NCI-H1048 (cell line): ENCODE measurements at places on chromosomes 12 and 14.

DNA sequence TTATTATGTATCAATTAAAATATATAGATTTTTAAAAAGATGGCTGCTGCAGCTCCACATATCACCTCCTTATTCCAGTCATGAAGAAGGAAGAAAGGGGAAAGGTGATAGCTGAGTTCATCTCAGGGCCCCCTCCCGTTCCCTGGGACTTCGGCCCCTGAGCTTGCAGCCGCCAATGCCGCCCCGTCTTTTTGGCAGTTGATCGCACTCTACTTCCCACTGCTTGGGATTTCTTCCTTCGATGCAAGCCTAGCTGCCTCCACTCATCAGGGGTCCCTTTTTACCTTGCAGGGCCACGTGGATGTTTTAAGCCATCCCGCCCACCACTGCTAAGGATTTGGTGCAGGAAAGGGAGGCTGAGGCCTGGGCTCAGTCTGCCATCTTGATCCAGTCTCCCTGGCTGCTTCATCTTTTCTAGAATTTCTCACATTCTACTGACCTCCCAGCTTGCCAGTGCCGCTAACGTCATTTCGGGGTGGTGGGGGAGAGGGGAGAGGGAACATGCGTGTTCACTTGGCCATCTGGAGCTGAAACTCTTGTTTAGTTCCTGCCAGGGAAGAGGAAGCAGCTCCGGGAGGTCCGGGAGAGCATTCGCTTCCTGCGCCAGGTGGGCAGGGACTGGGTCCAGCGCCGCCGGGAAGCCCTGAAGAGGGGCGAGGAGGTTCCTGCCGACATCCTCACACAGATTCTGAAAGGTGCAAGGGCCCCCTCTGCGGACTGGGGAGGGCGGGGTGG, 31.3 kb downstream of the CYP46A1 start:
- DNase-seq: no peak

- no peak for DNase-seq
Measured at GRCh38 chr14:74414403-74415114, 11.5 kb downstream of the SYNDIG1L start.

- no peak for DNase-seq
Measured at GRCh38 chr12:24522736-24523135, 426.2 kb downstream of the BCAT1 start.

DNA sequence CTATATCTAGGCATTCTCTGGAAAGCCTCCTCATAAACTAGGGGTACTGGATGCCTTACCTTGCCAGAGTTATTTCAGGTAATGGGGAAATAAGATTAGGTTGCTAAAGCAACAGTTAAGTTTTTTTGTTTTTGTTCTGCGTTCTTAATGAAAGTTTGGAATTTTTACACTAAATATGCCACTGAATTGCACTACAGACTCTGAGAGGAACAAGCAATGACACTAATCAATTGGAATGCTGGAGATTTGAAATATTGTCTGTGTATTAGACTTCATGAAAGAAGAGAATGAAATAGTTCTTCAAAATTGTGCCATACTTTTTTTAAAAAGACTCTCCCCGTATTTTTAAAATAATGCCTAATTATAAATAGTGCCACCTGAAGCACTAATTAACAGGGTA, 287.8 kb downstream of the NAV3 start:
- no peak for DNase-seq

DNA sequence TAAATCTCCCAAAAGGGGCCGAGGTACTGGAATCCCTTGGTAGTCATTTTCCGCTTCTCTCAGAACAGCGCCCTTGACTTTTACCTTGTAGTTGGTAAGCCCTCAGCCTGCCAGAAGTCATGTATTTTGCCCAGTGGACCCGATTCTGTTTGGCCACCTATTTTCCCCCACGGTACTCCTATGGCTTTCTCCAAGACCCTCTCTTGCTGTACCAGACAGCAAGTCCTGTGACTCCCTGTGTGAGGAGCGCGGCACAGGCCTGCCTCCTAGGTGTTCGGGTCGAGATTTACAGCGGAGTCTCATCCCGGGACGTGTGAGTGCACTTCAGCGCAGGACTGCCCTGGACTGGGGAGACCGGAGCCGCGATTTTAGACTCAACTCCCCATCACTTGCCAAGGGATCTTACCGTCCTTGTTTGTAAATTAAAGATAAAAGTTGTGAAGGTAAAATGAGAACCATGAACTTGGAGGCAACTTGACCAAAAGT, 1.1 kb upstream of the MBD6 start:
- no peak for DNase-seq

- DNase-seq: no peak
Measured at GRCh38 chr14:36339816-36340215, 19.4 kb upstream of the MBIP start.

GRCh38 chr12:67425394-67425793, 156.2 kb downstream of the CAND1 start:
- no peak for DNase-seq

GRCh38 chr14:43729143-43729542, 777.9 kb downstream of the FSCB start:
- no peak for DNase-seq

DNA sequence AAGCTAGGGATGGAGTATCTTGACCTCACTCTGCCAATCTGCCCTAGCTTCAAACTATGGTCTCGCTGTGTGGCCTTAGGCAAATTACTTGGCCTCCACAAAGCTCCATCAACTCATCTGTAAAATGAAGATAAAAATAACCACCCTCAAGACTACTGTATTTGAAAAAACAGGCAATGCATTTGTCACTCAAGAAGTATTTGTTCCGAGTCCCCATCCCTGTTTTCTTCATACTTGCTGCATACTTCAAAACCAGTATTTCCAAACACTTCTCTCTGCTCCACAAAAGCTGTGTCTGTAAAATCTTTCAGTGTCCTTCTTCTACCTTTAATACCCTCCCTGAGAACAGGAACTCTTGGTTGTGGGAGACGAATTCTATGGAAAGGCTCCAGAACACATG, 47.9 kb downstream of the GTF2A1 start:
- no peak for DNase-seq

DNA sequence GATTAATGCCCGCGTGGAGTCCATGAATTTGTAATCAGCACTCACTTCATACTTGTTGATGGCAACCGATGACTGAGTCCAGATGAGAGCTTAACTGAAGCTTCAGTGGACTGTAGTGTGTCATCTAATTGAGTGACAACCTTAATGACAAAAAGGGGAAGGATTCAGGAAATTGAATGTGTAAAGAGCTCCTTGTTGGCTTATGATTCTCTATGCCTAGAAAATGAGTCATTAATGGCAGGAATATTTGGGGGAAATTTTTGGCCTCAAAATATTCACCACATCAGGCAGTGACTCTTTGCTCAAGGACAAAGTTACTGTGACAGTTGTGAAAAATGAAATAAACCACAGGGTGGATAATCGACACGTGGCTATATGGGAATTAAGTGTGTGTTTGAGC, 55.3 kb upstream of the STON2 start:
- DNase-seq: no peak
